Placental pericyte (primary cell): ENCODE measurements at places on chromosomes 5 and 9. TPM values are rescaled to one million over a fixed set of nuclear protein-coding genes. Genes with fewer than 3 reads are reported as not detected.

Gene PCDHGA4
- 5.0 and 6.1 TPM in 2 replicates for total RNA-seq

Gene PCDHB14
- total RNA-seq = 0.29 and 0.44 TPM in 2 replicates

Gene ARHGEF28
- total RNA-seq = 14.7 and 39.2 TPM in 2 replicates

Gene ARSI
- total RNA-seq = 28.2 and 54.7 TPM in 2 replicates

Gene RLN2
- not detected in 2 replicates for total RNA-seq

Gene PCDHB9
- total RNA-seq = 0.14 TPM in 1 of 2 replicates, not detected in the other

Gene GOLPH3
- 63.0 and 106 TPM in 2 replicates for total RNA-seq

Gene F12
- 0.22 and 0.57 TPM in 2 replicates for total RNA-seq

Gene CCNJL
- 3.3 and 4.9 TPM in 2 replicates for total RNA-seq

Gene GCNT4
- total RNA-seq = 1.1 and 1.3 TPM in 2 replicates

Gene IFNB1
- not detected in 2 replicates for total RNA-seq

Gene APC
- 36.8 and 62.4 TPM in 2 replicates for total RNA-seq

Gene CARTPT
- total RNA-seq = not detected in 2 replicates

Gene COL15A1
- 5.4 and 108 TPM in 2 replicates for total RNA-seq

Gene ECM2
- total RNA-seq = 0.29 and 1.5 TPM in 2 replicates

Gene ENTPD2
- not detected in 2 replicates for total RNA-seq

Gene CARD9
- 3.9 and 12.9 TPM in 2 replicates for total RNA-seq

Gene NCBP1
- total RNA-seq = 25.6 and 52.3 TPM in 2 replicates

Gene PCDHGC5
- total RNA-seq = 3.9 and 6.6 TPM in 2 replicates

Gene PARP8
- total RNA-seq = 13.9 and 16.9 TPM in 2 replicates

Gene SLC4A9
- total RNA-seq = not detected in 2 replicates

Gene TMEM171
- 5.5 and 30.2 TPM in 2 replicates for total RNA-seq

Gene NDUFS6
- 14.2 and 21.2 TPM in 2 replicates for total RNA-seq

Gene SERINC5
- 10.5 and 15.7 TPM in 2 replicates for total RNA-seq

Gene CTXN3
- total RNA-seq = not detected in 2 replicates

Gene SLC6A3
- not detected in 2 replicates for total RNA-seq

Gene WNK2
- total RNA-seq = not detected in 2 replicates

Gene PCDHB12
- under 0.01 TPM in 1 of 2 replicates, not detected in the other for total RNA-seq

Gene TRIM7
- total RNA-seq = 1.1 and 3.4 TPM in 2 replicates

Gene ABL1
- 79.3 and 81.0 TPM in 2 replicates for total RNA-seq

Gene CMYA5
- total RNA-seq = 0.29 and 2.0 TPM in 2 replicates

Gene GRIN3A
- not detected in 2 replicates for total RNA-seq

Gene GABRB2
- total RNA-seq = under 0.01 and 0.43 TPM in 2 replicates

Gene IL33
- total RNA-seq = 67.2 and 175 TPM in 2 replicates

Gene KCNV2
- total RNA-seq = not detected in 2 replicates

Gene JAKMIP2
- total RNA-seq = 0.22 and 0.29 TPM in 2 replicates

Gene KIF3A
- 9.4 and 10.1 TPM in 2 replicates for total RNA-seq

Gene C5orf58
- under 0.01 TPM in 1 of 2 replicates, not detected in the other for total RNA-seq

Gene ROR2
- total RNA-seq = 10.3 and 43.3 TPM in 2 replicates

Gene CCNH
- total RNA-seq = 83.6 and 84.0 TPM in 2 replicates

Gene CDKN2B
- total RNA-seq = 77.2 and 97.2 TPM in 2 replicates

Gene IFNA21
- not detected in 2 replicates for total RNA-seq

Gene BARHL1
- not detected in 2 replicates for total RNA-seq

Gene TAS2R1
- 0.29 TPM in 1 of 2 replicates, not detected in the other for total RNA-seq

Gene FGD3
- not detected in 2 replicates for total RNA-seq

Gene SEMA4D
- under 0.01 TPM in 1 of 2 replicates, not detected in the other for total RNA-seq

Gene CRHBP
- 1.0 TPM in 1 of 2 replicates, not detected in the other for total RNA-seq

Gene CBY3
- 0.29 TPM in 1 of 2 replicates, not detected in the other for total RNA-seq

Gene IRGM
- total RNA-seq = 0.57 TPM in 1 of 2 replicates, not detected in the other

Gene MACROH2A1
- 159 and 254 TPM in 2 replicates for total RNA-seq

Gene NEUROG1
- total RNA-seq = not detected in 2 replicates

Gene FRMPD1
- total RNA-seq = not detected in 2 replicates

Gene DBH
- total RNA-seq = not detected in 2 replicates
